ENCODE measurements at places on chromosomes 3 and 15.

GRCh38 chr15:42133356-42133755 lies 23.1 kb downstream of the PLA2G4F start:
- no peak for DNase-seq

GRCh38 chr3:87367736-87368135 lies 91.4 kb upstream of the POU1F1 start:
- no peak for DNase-seq

GRCh38 chr15:73161546-73161945 lies 109.3 kb downstream of the NEO1 start:
- no peak for DNase-seq

DNA sequence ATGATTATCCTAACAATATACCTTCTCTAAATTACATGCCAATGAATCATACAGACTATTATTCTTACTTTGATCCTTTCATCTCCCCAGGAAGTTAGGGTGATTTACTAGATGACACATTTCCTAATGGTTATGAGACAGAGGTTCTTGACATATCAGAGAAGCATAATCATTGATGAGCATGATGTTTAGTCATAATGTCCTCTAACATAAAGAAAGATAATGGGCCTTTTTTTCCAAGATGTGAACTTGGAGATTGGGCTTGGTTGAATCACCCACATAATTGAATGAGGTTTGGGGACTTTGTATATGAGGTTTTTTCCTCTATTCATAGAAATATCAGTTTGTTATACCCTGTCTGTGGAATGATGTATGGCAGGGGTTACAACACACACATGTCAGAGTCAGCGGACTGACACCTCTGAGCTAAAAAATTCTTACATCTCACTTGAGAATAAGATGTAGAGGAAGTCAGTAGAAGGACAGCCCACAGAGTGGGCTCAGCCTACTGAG lies 69.7 kb upstream of the DCBLD2 start:
- no peak for DNase-seq

DNA sequence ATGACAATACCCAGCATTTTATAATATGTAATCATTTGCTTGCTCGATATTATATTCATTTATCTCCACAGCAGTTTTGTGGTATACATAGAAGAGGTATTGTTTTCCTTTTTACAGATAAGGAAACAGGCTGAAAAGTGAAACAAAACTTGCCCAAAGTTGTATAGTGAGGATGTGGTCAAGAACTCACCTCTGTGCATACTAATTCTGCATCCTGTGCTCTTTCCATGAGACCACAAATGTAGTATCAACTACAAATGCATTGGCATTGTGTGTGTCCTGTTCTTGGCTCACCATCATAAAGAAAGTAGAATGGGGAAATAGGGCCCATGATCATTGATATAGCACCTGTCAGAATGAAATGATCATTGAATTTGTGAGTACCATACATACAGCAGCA lies 167.3 kb downstream of the NECTIN3 start:
- DNase-seq: no peak

- DNase-seq: no peak
Observed at GRCh38 chr3:50571486-50571885, 2.2 kb downstream of the HEMK1 start.

- DNase-seq: no peak
Observed at GRCh38 chr3:59538753-59539432, 489.1 kb upstream of the CFAP20DC start.

GRCh38 chr15:81268340-81268739 lies 55.6 kb downstream of the STARD5 start:
- no peak for DNase-seq

- DNase-seq: no peak
Observed at GRCh38 chr3:46996689-46997452, 17.4 kb downstream of the NBEAL2 start.

GRCh38 chr3:71893702-71894479 lies 108.9 kb upstream of the PROK2 start:
- no peak for DNase-seq

DNA sequence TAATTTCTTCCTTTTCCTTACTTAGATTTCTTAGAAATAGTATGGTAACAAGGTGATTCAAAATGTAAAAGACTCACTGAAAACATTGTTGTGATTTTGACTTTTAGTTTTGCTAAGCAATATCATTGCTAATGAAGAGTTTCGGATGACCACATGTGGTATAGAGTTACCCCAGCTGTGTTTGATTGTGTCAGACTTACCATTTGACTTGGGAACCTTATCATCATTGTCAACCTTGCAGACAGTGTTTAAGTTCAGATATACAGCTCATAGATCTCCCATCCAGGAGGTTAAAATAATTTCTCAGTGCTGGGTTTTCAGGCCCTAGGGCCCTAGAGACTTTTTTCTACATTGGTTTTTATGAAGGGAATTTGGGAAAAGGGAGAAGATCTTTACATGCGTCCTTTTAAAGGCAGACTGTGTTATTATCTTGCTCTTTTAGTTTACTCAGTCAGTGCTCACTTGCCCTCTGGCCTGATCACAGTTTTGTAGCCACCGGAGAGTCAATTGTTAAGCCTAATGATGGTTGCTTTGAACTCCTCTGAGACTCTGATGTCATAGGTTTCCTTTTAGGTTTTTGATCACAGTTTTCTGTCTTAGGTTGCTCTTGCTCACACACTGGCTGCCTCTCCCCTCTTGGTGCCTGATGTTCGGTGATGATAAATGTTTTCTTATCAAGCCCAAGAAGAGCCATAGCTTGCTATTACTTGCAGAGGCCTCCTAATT lies 133.5 kb upstream of the ZPLD1 start:
- DNase-seq: no peak

GRCh38 chr3:173745952-173746682 lies 348.6 kb downstream of the NLGN1 start:
- DNase-seq: no peak

DNA sequence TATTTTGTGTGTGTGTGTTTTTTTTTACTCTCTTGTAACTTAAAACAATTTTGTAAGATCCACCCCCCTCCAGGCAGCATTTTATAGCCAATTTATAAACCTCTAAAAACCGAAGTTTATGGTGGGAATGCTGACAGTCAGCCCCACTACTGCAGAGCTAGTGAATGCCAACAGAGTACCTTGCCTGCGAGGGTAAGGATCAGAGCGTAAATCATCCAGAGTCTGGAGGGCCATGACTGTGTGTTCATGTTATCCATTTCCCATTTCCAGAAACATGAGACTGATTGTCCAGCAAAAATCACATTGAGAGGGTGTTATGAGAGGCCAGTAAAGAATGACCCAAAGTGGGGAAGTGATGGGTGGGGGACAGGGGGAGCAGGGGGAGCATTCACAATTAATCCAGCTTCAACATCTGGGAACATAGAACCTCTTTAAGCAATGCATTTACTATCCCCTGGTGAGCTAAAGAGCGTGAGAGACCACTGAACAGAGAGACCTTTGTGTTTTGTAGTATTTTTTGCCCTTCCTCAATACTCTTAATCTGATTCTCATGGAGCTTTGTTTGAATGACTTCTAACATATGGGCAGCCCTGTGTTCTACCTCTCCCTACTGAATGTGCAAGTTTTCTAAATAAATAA lies 464.5 kb downstream of the RBMS3 start:
- DNase-seq: no peak

DNA sequence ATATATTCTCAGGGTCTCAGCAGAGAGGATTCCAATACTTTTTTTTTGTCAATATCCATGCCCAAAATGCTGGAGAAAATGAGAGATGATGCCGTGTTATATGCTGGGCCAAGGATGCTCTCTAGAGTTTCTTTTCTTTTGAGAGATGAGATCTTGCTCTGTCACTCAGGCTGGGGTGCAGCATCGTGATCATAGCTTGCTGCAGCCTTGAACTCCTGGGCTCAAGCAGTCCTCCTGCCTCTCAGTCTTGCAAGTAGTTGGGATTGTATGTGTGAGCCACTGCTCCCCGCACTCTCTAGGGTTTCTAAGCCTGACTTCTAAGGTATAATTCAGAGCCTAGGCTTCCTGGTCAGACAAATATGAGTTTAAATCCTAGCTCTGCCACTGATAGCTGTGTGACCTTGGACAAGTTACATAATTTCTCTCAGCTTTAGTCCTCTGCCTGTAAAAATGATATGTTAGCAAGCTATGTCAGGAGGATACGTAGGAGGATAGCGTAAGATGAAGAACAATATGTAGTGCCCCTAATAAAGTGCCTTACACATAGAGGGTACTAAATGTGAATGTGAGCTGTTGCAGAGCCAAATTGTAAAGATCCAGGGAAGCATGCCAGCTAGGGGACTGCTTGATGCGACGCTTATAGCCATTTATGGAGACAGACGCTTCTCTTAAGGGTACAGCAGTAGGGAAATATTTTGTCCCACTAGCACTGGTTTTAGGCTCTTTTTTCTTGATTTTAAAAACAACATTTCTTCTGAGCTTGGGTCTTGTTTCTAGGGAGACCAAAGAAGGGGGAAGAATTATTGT lies 7.4 kb downstream of the STARD9 start:
- DNase-seq: no peak

- DNase-seq: no peak
Observed at GRCh38 chr3:11536132-11536935, 107.4 kb downstream of the VGLL4 start.

DNA sequence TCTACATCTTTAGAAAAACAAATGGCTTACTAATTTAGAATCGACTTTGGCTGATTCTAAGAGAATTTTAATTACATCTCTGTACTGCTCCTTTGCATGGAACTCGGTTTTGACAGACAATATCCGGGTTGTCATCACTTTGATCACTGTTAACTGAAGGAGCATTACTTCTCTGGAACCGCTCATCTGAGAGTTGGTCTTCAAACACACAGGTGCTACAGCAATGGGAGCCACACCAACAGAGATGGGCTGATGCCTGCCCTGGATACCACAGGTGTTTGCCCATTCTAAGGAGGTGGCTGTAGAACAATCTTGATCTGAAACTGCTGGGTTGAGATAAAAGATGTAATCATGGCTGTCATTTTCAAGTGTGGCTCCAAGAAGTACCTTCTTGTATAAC lies 21.6 kb downstream of the LINS1 start:
- DNase-seq: no peak

Measured in stimulated activated CD8-positive, alpha-beta memory T cell treated with anti-CD3 and anti-CD28 coated beads, Interleukin-15, amount 100 ng/mL, for 1 hour (primary cell).